ENCODE measurements at places on chromosomes 11 and 22.

GRCh38 chr11:105399511-105399910 lies 210.4 kb upstream of the GRIA4 start:
- DNase-seq: no peak

DNA sequence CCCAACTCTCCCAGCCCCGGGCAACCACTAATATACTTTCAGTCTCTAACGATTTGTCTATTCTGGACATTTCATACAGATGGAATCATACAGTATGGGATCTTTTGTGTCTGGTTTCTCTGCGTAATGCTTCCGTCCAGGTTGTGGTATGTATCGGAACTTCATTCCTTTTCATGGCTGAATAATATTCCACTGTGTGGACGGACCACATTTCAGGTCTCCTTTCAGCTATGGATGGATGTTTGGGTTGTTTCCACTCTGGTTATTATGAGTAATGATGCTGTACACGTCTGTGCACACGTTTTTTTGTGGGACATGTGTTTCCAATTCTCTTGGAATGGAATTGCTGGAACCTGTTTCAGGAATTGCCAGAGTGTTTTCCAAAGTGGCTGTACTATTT lies 17.4 kb upstream of the CPT1A start:
- DNase-seq: no peak

DNA sequence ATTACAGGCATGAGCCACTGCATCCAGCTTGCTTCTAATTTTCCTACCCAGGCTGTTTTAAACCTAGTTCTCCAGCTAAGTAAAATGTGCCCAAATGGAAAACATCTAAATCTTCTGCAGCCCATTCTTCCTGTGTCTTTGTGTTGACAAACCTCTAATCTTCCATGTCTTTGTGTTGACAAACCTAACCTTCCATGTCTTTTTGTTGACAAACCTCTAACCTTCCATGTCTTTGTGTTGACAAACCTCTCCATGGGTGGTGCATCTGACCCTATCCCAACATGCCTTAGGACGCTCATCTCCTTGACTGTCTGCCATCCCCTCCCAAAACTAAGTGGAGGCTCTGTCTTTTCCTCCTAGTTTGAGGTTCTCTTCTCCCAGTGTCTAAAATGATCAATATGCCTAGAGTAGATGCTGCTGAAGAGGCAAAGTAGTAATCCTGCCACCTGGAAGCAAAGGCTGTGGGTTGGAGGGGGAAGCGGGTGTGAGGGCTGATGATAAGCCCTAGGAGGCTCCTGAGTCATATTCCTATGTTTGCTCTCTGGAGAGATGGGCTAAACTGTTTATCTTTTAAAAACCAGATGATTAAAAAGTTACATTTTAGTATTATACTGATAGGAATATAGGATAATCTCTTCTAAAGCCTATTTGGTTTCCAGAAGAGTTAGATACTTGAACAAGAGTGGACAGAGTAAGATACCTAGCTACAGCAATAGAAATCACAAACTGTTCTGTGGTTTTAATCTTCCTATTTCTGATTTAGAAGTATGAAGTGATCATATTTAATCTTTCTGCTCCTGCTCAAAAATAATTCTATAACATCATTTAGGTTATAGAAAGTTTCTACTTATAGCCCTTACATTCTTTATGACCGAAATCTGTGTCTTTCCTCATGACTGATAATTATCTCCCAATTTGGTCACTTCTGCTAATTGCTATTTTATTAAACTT lies 7.9 kb downstream of the FEN1 start:
- no peak for DNase-seq

DNA sequence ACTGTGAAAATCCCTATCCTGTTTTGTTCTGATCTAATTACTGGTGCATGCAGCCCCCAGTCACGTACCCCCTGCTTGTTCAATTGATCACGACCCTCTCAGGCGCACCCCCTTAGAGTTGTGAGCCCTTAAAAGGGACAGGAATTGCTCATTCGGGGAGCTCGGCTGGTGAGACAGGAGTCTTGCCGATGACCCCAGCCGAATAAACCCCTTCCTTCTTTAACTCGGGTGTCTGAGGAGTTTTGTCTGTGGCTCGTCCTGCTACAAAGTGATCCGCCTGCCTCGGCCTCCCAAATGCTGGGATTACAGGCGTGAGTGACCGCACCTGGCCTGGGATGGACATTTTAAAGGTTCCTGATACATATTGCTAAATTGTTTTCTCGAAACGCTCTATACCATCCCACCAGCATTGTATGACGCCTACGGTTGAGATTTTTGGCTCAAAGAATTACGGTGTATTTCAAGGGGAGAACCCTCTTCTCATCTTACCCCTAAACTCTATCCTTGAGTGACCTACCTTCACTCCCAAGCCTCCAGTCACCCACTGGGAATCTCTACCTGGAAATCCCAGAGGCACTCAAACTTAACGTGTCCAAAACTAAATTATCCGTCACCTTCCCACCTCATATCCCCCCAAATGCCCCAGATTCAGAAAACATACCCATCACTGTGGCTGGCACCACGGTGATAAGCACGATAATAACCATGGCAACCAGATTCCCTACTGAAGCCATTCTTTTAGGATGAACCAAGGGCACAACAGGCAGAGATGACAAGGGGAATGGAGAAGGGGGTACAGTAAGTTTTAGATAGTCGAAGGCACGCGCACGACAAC lies 789 bp upstream of the POLA2 start:
- DNase-seq: no peak

- no peak for DNase-seq
Measured at GRCh38 chr11:38411149-38411548, 1813.1 kb upstream of the RAG2 start.

DNA sequence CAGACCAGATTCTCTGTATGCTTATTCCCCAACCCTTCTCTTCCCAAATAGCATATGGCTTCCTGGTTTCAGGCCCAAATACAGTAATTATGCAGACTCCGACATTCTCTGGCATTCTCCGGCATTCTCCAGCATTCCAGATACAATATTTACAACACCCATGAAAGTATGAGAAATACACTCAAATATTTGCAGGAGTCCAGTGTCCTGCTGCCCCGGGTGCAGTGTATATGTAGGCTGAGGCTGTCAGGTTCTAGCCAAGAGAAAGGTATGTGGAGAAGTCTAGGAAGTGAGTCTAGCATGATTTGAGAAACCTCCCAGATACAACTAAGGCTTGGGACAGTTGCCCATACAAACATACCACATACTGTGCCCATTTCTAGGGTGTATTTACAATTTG lies 160.7 kb downstream of the SOX6 start:
- DNase-seq: peak; percentile 17

GRCh38 chr11:90717522-90717921 lies 494.7 kb upstream of the CHORDC1 start:
- DNase-seq: no peak

- no peak for DNase-seq
Measured at GRCh38 chr11:122882189-122882856, at the start of gene JHY. JHY (plus strand) TSS chr11:122882759; CDS start chr11:122885850, 3,091 bp downstream.

GRCh38 chr11:96254087-96254486 lies 88.9 kb downstream of the MAML2 start:
- peak; percentile 71 for DNase-seq

DNA sequence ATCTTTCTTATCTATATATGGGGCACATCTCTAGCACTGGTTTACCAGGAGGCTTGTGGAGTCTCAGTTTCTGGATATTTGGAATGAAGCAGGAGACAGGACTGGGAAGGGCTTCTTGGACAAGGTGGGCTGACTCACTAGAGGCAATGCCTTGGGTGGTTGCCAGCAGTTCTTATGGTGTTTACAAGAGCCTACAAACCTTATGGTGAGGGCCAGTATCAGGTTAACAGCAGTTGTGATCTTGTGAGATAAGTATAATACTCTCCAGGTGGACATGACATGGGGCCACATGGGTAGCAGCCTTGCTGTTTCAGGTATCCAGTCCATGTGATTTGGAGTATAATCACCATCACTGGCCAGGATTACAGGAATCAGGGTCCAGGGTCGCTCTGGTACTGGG lies 10.2 kb downstream of the FUT4 start:
- DNase-seq: no peak

- no peak for DNase-seq
Measured at GRCh38 chr11:64477675-64478074, 113.3 kb upstream of the SLC22A12 start.

- no peak for DNase-seq
Measured at GRCh38 chr11:73395297-73396208, 19.4 kb downstream of the RELT start.

DNA sequence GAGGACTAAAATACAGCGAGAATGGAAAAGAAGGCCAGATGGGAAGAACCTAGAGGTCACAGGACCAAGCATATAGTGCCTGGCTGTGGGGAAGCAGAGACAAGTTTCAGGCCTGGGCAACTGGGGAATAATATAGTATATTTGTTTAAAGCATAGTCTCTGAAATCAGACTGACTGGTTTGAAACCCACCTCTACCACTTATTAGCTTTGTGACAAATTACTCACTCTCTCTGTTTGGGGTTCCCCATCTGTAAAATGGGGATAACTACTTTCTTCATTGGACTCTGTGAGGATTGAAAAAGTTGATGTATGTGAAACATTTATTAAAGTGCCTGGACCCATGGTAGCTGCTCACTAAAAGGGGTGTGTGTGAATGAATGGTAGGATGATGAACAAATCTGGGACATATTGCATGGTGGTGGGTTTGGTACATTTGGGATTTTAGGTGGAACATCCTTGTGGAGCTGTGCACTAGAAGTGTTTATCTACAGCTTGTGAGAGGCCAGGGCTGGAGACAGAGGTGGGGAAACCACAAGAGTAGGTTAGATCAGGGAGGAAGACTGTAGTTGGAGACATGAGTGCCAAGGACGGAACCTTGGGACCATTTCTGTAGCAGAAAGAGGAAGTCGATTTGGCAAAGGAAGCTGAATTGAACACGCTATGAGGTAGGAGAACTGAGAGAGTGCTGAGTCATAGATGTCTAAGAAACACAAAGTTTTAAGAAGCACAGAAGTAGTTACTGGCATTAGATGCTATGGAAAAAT lies 52.6 kb downstream of the SWAP70 start:
- DNase-seq: peak; percentile 48

- no peak for DNase-seq
Measured at GRCh38 chr22:49976439-49977175, 16.0 kb downstream of the PIM3 start.

- DNase-seq: no peak
Measured at GRCh38 chr11:125398475-125398874, 97.6 kb downstream of the FEZ1 start.

DNA sequence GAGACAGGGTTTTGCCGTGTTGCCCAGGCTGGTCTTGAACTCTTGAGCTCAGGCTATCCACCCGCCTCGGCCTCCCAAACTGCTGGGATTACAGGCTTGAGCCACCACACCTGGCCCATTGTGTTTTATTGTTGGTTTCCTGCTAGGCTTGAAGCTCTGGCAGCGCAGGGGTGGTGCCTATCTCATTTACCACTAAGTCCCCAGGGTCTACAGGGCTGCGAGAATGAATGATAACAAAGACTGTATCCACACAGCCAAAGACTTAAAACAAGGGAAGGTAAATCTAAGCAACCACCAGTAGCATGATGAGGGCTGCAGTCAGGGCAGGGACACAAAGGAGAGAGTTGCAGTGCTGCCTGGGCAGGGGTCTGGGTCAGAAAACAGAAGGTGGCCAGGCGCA lies 37.3 kb upstream of the XBP1 start:
- DNase-seq: no peak

- no peak for DNase-seq
Measured at GRCh38 chr11:2760196-2760871, 60.5 kb upstream of the KCNQ1OT1 start.

DNA sequence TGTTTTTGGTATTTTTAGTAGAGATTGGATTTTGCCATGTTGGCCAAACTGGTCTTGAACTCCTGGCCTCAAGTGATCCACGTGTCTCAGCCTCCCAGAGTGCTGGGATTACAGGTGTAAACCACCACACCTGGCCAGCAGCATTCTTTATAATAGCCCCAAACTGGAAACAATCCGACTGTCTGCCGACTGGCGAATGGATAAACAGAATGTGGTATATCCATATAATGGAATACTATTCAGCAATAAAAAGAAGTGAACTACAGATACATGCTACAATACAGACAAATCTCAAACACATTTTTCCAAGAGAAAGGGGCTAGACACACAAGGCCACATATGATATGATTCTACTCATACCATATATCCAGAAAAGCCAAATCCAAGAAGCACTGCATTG lies 151.3 kb downstream of the ST3GAL4 start:
- no peak for DNase-seq

- no peak for DNase-seq
Measured at GRCh38 chr11:120746376-120746775, 234.8 kb downstream of the GRIK4 start.

- no peak for DNase-seq
Measured at GRCh38 chr11:14079011-14079410, 116.5 kb downstream of the SPON1 start.

DNA sequence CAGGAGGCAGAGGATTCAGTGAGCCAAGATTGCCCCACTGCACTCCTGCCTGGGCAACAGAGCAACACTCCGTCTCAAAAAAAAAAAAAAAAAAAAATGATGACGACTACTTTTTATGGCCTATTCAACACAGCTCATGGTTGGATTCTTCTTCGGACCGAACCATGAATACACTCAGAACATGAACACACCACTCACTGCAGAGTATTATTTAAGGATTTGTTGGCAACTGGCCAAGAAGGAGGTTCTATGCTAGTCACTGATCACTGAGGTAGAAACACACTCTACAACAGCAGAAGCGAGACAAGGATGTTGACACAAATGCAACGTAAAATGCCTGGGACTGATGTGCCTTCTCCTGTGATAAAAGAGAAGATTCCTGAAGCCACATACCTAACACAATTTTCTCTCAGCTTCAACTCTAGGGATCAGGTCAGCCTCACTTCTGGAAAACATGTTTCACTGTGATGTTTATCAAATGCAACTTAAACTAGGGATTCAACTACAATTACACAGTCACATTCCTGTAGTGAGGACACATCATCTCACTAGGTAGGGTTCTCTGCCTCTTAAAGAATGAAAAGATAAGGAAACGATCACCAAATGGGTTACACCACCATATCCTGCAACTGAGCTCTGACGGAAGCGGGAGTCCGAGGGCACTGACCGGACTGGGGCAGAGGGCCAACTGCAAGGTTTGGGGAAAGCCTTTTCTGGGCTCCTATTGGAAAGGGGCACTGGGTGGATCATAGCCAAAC lies 82.5 kb downstream of the SGSM3 start:
- DNase-seq: no peak

DNA sequence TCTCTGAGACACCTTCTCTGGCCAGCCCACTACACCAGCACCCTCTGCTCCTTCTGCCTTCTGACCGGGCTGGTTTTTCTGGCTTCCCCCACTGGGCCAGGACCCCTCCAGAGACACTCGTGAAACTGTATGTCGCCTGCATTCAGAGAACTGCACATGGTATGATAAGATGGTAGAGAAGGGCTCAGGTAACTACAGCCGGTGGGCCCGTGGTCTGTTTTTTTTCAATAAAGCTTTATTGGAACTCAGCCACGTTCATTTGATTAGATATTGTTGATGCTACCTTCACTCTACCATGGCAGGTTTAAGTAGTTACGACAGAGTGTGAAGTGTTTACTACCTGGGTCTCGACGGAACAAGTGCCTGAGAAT lies 514.0 kb downstream of the TBC1D22A start:
- DNase-seq: no peak
